Transverse colon (tissue), 4 donors: ENCODE measurements at places on chromosomes 5 and 9.

DNA sequence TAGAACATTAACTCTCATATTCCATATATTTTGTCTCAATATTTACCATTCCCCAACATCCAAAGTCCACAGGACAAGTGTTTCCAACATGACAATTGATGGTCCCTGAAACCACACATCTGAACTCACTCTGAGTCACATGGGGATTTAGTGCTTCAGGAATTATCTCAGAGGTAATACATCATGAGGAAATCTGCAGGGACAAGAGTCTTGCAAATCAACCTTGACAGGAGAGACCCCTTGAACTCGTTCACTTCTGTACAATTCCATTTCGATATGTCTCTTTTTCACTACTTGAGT lies 119.7 kb upstream of the ABCA1 start:
- no peak for DNase-seq
- H3K4me1 ChIP-seq, result no peaks in the 10 kb centered on the region
- no peaks in the 10 kb centered on the region for H3K27me3 ChIP-seq
- no peak overlapping the region for H3K4me3 ChIP-seq

- H3K36me3 ChIP-seq, result no peaks in the 10 kb centered on the region
- H3K27ac ChIP-seq, result no peak overlapping the region
- peak overlapping the region; percentile 22 for H3K4me3 ChIP-seq
- no peak for DNase-seq
Measured at GRCh38 chr5:146340260-146341081, 1.8 kb downstream of the POU4F3 start.

DNA sequence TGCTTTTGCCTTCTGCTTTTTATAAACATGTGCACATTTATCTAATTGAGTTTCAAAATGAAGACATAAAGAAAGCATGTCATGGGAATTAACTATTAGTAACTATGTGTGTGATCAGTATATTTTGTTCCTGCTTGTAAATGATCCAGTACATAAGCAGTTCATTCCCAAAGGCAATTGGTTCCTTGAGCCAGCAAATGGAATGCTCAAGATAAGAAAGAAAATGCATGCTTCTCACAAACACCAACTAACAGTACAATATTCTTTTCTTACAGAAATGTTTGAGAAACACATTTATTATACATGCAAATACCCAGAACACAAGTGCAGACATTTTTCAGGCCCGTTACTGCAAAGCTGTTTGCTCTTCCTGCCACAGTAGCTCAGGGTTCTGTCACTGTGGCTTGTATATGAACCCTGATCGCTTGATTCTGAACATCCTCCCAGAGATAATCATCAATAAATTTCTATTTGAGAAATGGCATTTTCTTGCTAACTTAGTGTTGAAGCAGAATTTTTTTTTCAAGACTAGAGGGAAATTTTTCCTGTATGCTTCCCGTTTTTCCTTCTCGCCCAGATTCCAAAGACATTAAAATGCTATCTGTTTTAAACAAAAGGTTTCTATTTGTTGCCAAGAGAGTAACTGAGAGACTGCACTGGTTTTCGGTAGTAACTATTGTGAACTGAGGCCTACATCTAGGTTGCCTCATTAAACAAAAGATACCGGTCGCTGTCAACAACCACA lies 1.9 kb downstream of the GNAQ start:
- peak overlapping the region; percentile 98 for H3K27ac ChIP-seq
- H3K27me3 ChIP-seq, result no peaks in the 10 kb centered on the region
- peak overlapping the region; percentile 64 for H3K4me3 ChIP-seq
- peaks cover 73% of the 10 kb centered on the region for H3K4me1 ChIP-seq

DNA sequence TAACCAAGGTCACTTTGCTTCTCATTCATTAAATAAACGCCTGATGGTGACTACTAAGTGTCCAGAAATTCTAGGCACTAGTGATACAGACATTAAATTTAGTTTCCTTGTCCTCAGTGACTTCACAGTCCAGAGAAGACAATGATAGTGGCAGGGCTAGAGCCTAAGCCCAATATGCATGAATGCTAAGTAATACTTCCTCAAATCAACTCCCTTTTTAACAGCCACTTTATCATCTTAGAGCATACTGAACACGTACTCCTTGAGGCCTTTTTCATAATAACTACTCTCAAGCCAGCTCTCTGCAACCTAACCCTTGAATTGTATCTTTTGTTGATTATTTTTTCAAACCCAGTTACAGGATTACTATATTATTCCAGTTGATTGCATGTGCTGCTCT lies 74.1 kb downstream of the STX17 start:
- H3K4me3 ChIP-seq, result no peak overlapping the region
- no peak for DNase-seq
- H3K36me3 ChIP-seq, result peaks cover 2% of the 10 kb centered on the region

- no peak for DNase-seq
- no peaks in the 10 kb centered on the region for H3K36me3 ChIP-seq
- H3K27ac ChIP-seq, result no peak overlapping the region
- H3K27me3 ChIP-seq, result no peaks in the 10 kb centered on the region
- no peak overlapping the region for H3K4me3 ChIP-seq
Measured at GRCh38 chr5:78801413-78801812, 152.8 kb upstream of the LHFPL2 start.

DNA sequence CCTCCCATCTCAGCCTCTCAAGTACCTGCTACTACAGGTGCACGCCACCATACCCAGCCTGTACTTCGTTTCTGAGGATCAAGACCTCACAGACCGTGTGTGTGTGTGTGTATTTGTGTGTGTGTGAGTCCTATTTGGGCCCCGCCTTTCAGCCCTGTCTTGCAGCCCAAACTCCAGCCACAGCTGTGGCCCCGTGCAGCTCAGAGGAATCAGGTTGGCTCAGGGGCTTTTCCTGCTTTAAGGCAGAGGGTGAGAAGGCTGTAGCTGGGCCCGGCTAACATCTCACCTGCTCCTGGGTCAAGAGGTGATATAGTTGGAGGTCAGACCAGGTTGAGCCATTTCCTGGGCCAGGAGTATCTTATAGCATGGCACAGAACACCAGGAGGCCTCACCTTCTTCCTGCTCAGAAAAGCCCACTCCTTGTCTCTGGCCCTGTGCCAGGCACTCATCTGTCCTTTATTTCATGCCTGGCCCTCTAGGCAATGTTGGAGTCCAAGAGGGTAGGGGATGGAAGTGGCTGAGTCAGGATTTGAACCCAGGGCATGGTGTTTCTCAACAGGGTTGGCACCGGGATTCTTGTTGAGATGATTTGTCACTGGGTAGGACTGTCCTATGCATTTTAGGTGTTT lies 1.6 kb upstream of the PHYKPL start:
- H3K4me1 ChIP-seq, result peaks cover 44% of the 10 kb centered on the region
- DNase-seq, result no peak
- H3K36me3 ChIP-seq, result no peaks in the 10 kb centered on the region

GRCh38 chr9:91011891-91012290 lies 210.3 kb downstream of the SYK start:
- no peaks in the 10 kb centered on the region for H3K36me3 ChIP-seq
- H3K27ac ChIP-seq, result no peak overlapping the region
- H3K4me1 ChIP-seq, result no peaks in the 10 kb centered on the region

DNA sequence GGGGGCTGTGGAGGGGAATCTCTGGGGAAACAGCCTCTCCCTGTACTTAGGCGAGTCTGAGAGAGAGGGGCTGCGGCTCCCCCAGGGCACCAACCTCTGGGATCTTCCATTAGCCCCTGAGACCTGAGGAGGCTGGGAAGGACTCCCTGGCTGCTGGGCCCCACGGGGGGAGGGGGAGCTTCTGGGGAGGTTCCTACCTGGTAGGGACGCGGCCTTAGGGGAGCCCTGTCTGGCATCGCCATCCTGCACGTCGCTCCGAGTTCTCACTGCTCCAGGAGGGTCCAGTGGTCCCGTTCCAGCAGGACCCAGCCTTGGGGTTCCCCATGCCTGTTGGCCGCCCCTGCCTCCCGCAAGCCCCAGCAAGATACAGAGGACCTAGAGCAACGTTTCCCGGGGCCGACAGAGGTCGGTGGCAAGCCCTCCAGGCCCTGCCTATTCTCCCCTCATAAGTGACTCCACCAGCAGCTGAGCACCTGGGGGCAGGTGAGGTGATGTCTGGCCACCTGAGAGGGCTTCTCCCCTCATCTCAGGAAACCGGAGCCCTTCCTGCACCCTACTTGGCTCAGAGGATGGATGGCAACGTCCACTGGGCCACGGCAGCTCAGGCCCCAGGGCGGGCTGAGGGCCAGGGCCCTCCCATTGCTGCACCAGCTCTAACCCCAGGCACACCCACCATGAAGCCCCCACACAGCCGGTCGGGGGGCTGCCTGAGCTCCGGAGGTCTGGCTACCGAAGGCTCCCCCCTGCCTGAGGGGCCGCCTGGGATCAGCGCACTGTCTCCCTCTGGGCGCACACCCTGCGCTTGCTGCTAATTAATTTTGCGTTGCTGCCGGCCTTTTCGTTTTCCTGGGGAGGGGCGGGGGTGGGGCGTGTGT lies 22.5 kb downstream of the TPPP start:
- DNase-seq, result no peak
- H3K4me3 ChIP-seq, result no peak overlapping the region
- H3K27ac ChIP-seq, result no peak overlapping the region
- no peaks in the 10 kb centered on the region for H3K27me3 ChIP-seq
- peaks cover 43% of the 10 kb centered on the region for H3K4me1 ChIP-seq

- H3K27ac ChIP-seq, result no peak overlapping the region
- no peaks in the 10 kb centered on the region for H3K36me3 ChIP-seq
- H3K4me3 ChIP-seq, result no peak overlapping the region
- no peaks in the 10 kb centered on the region for H3K27me3 ChIP-seq
- no peaks in the 10 kb centered on the region for H3K4me1 ChIP-seq
- DNase-seq, result peak; percentile 87
Measured at GRCh38 chr9:126398403-126399058, 71.9 kb downstream of the MVB12B start.

- no peaks in the 10 kb centered on the region for H3K36me3 ChIP-seq
- no peak overlapping the region for H3K4me3 ChIP-seq
- H3K27ac ChIP-seq, result no peak overlapping the region
- H3K27me3 ChIP-seq, result no peaks in the 10 kb centered on the region
- no peaks in the 10 kb centered on the region for H3K4me1 ChIP-seq
- DNase-seq, result no peak
Measured at GRCh38 chr9:17121264-17121663, 13.6 kb upstream of the CNTLN start.

DNA sequence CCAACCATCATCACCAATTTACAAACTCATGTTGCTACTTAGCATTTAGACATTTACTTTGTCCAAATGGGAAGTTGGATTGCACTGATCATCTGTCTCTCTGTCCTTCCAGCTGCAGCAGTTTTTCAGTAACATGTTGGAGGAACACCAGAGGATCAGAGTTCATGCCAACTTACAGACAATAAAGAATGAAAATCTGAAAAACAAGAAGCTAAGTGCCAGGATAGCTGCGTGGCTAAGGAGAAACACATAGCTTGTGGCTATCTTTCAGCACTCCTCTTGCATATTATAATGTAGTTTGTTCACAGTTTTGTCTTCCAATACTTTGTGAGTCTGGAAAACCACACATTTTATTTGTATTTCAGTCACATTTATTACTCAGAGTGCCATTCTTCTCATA lies 6.4 kb upstream of the ARL14EPL start:
- H3K4me1 ChIP-seq, result no peaks in the 10 kb centered on the region
- no peak overlapping the region for H3K27ac ChIP-seq

DNA sequence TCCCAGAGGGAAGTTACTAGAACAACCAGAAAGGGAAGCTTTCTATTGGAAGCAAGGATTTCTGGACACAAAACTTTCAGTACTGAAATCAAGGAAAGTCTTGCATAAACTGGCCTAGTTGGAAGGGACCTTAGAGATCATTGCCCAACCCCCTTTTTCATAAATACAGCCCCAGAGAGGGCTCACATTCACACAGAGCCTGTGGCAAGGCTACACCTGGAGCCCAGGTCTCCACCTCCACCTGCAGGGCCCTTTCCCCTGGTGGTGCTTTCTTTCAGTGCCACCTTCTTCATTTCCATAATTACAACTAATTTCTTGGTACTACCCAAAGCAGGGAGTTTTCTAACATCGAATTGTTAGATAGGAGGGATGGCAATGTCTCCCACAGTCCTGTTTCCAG lies 85.7 kb downstream of the ADRB2 start:
- H3K4me3 ChIP-seq, result no peak overlapping the region
- H3K27ac ChIP-seq, result no peak overlapping the region
- no peaks in the 10 kb centered on the region for H3K4me1 ChIP-seq
- H3K36me3 ChIP-seq, result no peaks in the 10 kb centered on the region

DNA sequence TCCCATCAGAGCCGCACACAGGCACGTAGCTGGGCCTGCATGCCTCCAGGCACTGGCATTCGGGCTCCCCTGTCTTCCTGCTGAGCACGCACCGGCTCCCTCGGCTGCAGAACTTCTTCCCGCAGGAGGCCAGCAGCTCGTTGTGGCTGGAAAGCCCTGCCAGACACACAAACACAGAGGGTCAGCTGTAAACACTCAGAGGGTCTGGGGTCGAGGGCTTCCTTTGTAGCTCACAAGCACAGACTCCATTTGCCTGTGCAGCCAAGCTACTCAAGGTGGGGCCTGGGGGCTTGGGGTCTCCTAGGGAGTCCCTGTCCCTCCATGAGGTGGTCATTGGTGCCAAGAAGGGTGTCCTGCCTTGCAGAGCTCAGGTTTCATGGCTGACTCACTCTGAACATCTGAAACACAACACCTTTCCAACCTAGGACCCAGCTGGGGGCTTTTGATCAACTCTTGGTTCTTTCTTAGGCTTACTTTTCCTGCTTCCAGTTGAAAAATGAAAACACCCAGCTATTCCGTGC lies 211.4 kb downstream of the FSTL4 start:
- no peak overlapping the region for H3K27ac ChIP-seq
- no peaks in the 10 kb centered on the region for H3K27me3 ChIP-seq
- no peaks in the 10 kb centered on the region for H3K4me1 ChIP-seq

DNA sequence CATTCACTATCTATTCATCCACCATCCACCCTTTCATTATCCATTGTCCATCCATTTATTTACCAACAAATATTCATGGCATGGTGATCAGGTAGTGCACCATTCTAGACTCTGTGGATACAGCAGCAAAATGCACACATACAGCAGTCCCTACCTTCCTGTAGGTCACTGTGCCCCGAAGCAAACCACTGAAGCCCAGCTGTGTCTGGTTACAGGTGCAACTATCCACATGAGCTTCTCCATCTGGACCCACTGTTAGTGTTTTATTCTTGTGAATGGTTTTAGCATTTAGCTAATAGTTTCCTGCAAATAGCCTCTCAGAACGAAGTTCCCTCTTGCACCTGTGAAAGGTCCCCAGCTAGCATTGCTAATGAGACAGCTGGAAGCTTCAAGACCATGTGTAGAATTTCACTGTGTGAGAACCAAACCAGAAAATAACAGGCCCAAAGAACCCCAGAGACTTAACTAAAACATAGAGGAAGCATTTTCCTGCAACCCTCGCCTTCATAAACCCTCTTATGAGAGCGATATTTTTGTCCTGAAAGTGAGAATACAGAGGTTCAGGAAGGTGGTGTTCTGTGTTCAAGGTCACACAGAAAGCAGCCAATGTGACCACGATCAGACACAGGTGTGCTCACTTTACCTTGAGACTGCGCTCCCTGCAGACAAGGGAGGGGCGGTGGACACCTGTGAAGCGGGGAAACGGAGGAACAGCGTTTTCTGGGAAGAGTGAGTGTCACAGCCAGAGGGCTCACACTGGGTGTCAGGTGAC lies 18.5 kb downstream of the PAEP start:
- no peak overlapping the region for H3K4me3 ChIP-seq
- no peaks in the 10 kb centered on the region for H3K36me3 ChIP-seq
- H3K27me3 ChIP-seq, result no peaks in the 10 kb centered on the region
